ENCODE measurements at places on chromosomes 2 and 18.

- DNase-seq = peak; percentile 73
Observed at GRCh38 chr18:59881728-59882656, 17.8 kb upstream of the PMAIP1 start.

DNA sequence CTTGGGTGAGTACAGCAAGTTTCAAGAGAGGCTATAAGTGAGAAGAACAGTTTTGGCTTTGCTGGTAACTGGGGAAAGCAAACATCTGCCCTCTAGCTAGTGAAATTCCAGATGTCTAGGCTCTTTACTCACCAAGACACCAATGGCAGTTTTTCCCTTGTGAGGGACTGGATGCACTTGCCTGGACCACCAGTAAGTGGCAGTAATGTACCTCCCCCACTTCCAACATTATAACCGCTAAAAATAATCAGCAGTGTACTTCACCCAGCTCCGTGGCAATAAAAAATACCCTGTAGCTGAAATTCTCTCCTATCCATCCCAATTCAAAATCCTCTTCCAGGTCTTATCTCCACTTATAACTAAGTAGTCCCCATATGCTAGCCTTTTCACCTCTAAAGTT lies 383.9 kb downstream of the ARHGAP15 start:
- peak; percentile 69 for DNase-seq

GRCh38 chr2:227623226-227623625 lies 5.9 kb downstream of the SCYGR4 start:
- no peak for DNase-seq

GRCh38 chr2:214377286-214377624 lies 33.6 kb upstream of the VWC2L start:
- no peak for DNase-seq

DNA sequence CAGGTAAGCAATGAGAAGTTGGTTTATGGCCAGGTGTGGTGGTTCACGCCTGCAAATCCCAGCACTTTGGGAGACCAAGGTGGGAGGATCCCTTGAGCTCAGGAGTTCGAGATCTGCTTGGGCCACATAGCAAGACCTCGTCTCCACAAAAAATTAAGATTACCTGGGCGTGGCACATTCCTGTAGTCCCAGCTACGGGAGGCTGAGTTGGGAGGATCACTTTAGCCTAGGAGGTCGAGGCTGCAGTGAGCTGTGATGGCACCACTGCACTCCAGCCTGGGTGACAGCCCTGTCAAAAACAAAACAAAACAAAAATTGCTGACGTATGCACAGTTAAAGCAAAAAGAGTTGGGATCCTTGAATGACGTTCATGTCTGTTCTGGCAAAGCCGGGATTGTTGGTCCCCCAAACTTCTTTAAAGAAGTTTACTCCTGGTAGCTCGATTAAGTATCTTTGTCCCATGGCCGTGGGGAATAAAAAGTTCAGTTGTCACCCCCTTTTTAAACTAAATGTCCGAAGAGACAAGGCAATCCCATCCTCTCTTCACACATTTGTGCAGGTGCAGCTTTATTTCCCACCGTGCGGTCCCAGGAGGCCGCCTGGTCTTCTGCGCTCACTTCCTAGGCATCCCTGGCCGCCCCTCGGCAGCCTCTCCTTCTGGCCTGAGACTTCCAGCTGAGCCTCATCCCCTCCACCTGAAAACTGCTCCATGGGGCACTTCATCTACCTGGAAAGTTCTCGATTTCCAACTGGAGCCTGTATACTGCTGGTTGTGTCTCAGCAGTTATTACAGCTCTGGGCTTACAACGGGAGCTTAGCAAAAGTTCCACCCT lies 762 bp upstream of the SPOPL start:
- DNase-seq = no peak

GRCh38 chr2:47205576-47206141 lies 50.6 kb upstream of the STPG4 start:
- DNase-seq = no peak

GRCh38 chr2:28958689-28959088 lies 22.4 kb upstream of the TOGARAM2 start:
- peak; percentile 69 for DNase-seq

GRCh38 chr2:109128048-109128615 lies 873 bp upstream of the SH3RF3 start:
- peak; percentile 54 for DNase-seq

DNA sequence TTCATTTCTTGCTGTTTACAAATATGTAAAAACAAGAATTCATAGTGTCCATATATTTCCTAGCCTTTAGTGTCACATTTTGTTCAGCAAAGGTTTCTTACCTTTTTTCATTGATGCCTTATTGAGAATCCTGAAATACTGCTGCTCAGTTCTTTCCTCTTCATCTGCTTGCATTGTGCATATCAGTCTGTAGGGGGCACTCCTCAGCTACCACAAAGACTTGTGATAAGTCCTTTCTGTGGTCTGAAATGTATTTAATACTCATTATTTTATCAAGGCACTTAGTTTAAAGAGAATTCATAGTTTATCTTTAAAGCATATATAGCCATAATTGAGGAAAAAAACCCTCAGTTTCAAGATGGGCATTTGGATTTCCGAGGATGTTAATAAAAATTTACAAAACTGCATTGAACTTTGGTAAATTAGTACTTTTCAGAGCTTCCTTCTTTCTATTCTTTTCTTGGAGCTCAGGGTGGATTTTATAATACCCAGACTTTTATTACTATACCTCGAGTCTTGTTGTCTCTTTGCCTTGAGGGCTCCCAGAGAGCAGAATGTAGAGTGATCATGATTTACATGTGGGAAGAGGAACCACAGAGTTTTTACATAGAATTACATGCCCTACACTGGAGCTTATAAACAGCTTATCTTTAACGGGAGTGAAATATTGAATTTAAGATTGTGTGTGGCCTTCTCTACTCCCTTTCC lies 570.1 kb downstream of the PLCL1 start:
- DNase-seq = peak; percentile 39

GRCh38 chr2:220458051-220458450 lies 830.6 kb downstream of the SLC4A3 start:
- DNase-seq = no peak

GRCh38 chr2:56537756-56538155 lies 354.0 kb downstream of the CCDC85A start:
- DNase-seq = no peak

- DNase-seq = no peak
Observed at GRCh38 chr18:54607213-54608027, 16.4 kb downstream of the DYNAP start.

DNA sequence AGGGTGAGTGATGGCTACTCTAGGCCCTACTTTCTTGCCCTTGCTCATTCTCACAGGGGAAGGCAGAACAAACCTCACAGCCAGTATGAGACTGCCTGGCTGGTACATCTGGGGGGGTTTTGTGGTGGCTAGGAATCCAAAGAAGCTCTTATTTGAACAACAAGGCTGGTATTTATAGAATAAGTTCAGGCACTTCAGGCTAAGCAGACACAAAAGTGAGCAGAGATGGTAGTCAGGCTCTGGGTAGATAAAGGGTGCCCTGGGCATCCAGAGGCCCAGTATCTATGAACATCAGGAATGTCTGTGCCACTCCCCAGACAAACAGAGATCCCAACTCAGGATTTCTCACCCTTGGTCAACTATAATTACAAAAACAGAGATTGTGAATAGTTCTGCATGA lies 57.2 kb upstream of the RTN4 start:
- DNase-seq = no peak

DNA sequence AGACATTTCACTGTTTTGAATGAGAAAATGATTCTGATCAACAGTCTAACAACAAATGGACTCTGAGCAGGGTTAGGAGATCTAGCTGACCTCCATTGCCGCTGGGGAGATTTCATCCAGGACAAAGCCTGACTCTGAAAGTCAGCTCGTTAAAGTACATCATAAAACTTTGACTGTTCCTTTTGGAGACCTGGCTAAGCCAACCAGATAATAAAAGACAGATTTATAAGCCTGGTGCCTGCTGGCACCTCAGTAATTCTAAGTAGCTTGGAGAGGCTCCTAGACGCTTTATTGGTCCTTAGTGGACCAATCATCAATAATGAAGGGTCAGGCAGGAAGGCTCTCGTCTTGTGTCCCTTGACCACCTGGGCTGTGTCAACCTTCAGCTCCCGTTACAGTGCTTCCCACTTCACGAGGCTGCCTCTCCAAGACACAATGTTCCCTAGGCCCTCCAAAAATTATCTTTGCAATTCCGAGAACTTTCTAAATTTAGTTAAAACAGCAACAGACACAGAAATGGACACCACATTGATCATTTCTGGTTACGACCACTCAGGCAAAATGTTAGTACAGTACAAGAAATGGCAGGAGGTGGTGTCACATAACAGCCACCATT lies 47.9 kb upstream of the PMAIP1 start:
- no peak for DNase-seq

GRCh38 chr2:241031436-241032165 lies 33.2 kb downstream of the SNED1 start:
- DNase-seq = no peak

DNA sequence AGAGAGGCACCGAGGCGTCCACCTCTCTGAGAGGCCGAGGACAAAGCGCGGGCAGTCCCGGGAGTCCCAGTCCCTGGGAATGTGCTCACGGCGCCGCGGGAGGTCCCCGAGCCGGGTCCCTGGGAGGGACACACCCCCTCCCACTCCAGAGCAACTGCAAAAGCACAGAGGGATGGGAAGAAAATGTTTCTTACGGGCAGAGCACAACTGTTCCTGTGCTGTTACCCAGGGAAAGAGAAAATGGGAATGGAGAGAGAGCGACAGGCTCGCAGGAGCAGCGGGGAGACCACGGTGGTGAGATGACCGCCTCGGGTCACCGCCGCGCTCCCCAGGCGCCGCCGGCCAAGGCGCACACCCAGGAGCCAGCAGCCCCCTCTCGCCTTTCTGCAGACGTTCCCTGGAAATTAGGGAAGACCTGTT lies 1.2 kb upstream of the BCL11A start:
- no peak for DNase-seq

- no peak for DNase-seq
Observed at GRCh38 chr2:112010751-112011150, 44.3 kb upstream of the TMEM87B start.

DNA sequence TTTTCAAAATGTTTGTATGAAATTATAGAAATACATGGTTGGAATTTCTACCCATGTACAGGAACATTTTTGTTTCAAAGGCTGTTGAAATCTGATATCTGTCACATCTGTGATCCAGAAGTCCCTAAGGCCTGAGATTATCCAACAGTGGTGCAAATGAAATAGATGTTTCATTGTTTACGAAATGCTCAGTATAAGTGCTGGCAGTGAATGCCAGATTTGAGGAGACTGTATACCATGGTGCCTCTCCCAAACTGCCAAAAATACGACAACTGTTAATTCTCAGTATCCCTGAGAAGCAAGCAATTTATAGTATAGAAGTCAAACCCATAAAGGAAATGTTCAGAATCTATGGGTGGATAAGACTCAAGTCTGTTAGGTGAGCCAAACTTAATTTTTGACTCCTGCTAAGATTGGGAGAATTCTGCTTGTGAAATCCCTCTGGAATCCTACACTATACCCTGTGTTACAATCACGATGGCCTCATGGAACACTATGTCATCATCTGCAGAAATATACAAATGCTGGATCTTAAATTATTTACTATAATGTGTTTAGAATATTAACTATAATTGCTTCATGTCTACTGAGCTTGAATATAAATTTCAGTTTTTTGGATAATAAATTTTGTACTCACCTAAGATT lies 71.2 kb upstream of the DOCK10 start:
- no peak for DNase-seq

DNA sequence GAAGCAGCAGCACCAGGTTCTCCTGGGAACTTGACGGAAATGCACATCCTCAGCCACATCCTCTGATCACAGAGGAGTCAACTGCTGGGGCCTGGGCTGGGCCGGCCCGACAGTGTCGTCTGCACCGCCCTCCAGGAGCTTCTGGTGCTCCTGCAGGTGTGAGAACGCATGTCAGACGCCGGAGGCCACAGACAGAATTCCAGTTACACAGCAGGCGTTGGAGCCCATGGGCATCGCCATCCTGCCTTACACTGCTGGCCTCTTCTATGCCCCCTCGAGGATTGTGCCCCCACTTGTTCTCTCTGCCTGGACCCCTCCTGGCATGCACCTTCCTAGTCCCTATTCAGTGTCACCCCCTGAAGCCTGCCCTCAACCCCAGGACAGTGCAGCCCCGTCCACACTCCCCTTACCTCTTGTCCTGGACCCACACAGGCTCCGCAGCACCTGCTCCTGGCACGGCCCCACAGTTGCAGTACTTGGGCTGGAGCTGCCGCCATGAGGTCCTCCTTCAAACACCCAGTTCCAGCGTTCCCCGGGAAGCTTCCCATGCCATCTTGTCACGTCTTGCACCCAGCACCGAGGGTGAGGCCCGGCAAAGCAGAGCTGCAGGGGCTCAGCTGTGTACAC lies 37.5 kb downstream of the ADI1 start:
- DNase-seq = no peak

DNA sequence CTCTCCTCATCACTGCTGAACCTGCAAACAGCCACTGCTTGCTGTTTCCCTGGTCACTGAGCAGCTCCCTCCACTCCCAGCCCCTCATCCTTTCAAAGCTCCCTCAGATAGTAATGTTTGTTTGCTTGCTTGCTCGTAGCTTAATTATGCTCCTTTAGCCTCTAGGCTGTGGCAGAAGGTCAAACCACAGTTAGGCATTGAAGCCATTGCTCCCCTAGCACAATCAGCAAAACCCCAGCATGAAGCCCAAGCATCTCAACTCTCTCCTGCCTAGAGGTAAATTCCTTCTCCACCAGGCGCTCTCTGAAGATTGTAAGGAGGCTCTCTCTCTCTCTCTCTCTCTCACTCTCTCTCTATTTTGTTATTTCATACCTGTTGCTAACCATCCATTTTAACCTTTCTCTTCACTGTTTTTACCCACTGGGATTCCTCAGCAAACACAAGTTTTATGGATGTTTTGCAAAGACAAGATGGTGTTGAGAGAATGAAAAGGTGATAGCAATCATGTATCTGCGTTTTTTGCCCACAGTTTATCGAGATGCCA lies 135.9 kb upstream of the HNRNPA3 start:
- no peak for DNase-seq

- no peak for DNase-seq
Observed at GRCh38 chr2:228700638-228701037, 519.2 kb upstream of the SPHKAP start.

DNA sequence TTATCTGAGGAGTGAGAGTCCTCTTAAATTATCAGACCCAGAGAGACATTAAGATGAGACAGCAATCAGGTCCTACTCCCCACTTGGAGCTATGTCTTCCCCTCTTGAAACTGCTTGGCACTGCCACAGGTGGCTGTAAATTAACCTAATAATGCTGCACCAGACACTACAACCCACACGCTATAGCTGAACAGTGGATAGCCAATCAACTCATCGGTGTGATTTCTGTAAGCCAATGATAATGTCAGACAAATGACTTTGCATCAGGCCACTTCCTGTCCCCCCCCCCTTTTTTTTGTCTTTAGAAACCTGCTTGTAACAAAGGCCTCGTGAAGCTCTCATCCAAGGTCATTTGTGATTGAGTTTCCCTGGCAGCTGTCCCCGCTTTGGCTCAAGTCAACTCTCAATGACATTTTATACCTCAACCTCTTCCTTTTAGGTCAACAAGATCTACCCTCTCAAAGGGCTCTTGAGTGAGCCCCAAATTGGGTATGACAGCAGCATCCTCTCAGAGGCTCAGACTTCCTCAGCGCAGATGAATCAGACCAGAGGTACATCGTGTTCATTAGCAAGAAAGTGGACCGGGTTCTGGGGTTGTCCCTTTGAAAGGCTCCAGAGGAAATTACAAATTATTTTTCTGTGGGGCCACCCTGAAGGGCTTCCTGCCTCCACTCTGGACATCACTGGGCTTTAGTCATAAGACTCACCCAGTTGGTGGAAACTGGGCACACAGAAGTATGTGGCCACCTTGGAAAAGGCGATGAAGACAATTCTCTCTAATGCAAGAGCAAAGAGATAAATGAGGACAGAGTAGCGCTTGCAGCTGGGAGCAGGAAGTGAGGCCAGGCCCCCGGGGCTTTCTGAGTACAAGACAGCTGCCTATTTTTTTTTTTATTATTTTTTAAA lies 73.6 kb downstream of the COPS8 start:
- DNase-seq = no peak

Data from common myeloid progenitor, CD34-positive (primary cell).